Activated CD4-positive, alpha-beta T cell treated with anti-CD3 and anti-CD28 coated beads, Interleukin-2, amount 50 U/mL, for 16 hours (primary cell): ENCODE measurements at places on chromosomes 2 and 18.

GRCh38 chr2:156023229-156023869, 309.2 kb downstream of the NR4A2 start:
- no peak for DNase-seq

- DNase-seq: no peak
These were observed 96.7 kb downstream of the LRP2 start for GRCh38 chr2:169265591-169265990.

- peak; percentile 57 for DNase-seq
These were observed 754.9 kb downstream of the RNF144A start for GRCh38 chr2:7672027-7672684.

- no peak for DNase-seq
These were observed 52.5 kb upstream of the LGALSL start for GRCh38 chr2:64401529-64401880.
